ENCODE measurements at places on chromosomes 6 and 20. TPM values are rescaled to one million over a fixed set of nuclear protein-coding genes. Genes with fewer than 3 reads are reported as not detected.

GRCh38 chr6:161549977-161550655 is 276.3 kb upstream of the AGPAT4 start:
- peak; percentile 44 for DNase-seq

DNA sequence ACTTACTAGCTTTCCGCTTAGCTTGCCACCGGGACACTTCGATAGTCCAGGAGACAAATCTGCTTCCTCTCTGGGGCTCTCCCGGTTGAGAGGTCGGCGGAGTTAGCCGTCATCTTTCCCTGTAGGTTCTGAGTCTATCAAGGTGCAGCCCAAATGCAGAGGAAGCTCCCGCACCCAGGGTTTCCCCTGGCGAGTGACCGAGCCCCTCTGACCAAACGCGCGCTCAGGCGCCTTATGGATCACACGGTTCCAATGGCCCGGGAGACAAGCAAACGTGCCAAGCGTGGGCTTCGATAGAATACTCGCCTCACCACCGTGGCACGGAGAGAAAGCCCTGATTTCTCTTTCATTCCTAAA is 15.8 kb upstream of the FOXC1 start:
- DNase-seq, result no peak

Gene CD40
- total RNA-seq, result 4.2 TPM

GRCh38 chr6:118661831-118662230 is 10.4 kb upstream of the CEP85L start:
- DNase-seq, result no peak

GRCh38 chr6:6781172-6781872 is 192.8 kb downstream of the LY86 start:
- peak; percentile 21 for DNase-seq

GRCh38 chr6:63097222-63097621 is 114.0 kb upstream of the FKBP1C start:
- DNase-seq, result no peak

GRCh38 chr6:11268978-11269377 is 36.5 kb upstream of the NEDD9 start:
- DNase-seq, result no peak

- DNase-seq, result no peak
These were observed 198.9 kb downstream of the CLIC5 start for GRCh38 chr6:45816674-45817297.

- no peak for DNase-seq
These were observed 103.9 kb downstream of the ESR1 start for GRCh38 chr6:151911401-151911800.

- DNase-seq, result no peak
These were observed 260.6 kb downstream of the PRL start for GRCh38 chr6:22036275-22036674.

- no peak for DNase-seq
These were observed 643.7 kb downstream of the EPM2A start for GRCh38 chr6:145091586-145092142.

DNA sequence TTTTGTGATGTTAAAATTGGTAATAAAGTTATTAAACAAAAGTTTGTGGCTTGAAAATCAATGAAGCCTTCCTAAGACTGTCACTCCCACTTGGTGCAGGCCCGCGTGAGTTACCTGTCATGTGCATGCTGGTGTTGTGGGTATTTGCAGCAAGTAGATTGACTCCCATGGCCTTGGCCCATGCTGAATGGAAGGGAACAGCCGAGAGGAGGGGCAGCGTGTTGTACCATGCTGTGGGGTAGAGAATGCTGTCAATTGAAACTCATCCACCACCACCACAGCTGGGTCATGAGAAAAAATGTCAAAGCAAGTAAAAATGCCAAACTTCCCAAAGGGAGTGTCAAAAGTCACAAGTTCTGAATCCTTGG is 12.7 kb upstream of the VNN1 start:
- DNase-seq, result no peak

Gene ULBP3
- 9.4 TPM for total RNA-seq

Gene LY86
- total RNA-seq, result not detected

DNA sequence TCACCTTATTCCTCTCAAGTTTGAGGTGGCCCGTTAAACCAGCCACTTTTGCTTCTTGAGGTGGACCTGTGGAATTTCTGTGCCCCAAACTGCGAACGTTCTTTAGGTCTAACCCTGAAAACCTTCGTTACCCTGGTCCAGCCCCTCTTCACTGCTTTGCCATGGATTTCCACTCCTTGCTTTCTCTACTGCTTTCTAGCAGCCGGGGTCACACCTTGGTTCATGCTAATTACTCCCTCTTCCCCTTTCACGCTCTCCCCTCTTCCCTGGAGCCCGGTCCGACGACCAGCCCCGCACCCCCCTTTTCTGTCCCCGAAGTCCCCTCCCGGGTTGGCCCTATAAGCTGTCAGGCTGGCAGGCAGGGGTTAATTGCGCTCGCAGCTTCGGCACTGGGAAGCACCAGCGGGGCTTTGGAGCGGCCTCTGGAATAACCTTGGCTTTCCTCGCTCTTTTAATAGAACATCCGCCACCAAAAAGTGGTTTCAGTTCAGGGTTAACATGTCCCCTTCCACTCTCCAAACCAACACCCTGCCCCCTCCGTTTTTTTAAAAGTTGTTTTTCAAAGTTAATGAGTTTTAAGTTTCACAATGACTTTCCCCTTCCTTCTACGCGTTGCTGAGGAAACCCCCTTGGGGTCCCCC is 1.4 kb upstream of the HIVEP1 start:
- DNase-seq, result peak; percentile 43

DNA sequence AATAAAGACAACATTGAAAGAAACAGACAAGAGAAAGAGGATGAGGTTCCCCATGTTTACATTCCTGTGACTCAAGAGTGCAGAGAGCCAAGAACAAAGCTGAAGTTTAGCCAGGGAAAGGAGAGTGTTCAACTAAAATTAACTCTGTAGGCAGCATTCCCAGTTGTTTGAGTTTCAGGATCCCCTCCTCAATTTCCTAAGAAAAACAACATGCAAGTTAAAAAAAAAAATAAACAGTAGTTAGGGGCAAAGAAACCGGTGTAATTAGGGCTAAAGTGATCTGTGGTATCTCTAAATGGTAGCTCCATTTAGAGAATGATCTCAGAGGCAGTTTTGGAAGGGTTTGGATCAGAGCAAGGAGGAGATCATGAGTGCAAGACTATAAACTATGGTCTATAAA is 30.9 kb upstream of the RAB23 start:
- DNase-seq, result no peak

- DNase-seq, result no peak
These were observed 103.0 kb downstream of the NOL4L start for GRCh38 chr20:32482143-32482441.

Gene SIRPB2
- total RNA-seq, result not detected

DNA sequence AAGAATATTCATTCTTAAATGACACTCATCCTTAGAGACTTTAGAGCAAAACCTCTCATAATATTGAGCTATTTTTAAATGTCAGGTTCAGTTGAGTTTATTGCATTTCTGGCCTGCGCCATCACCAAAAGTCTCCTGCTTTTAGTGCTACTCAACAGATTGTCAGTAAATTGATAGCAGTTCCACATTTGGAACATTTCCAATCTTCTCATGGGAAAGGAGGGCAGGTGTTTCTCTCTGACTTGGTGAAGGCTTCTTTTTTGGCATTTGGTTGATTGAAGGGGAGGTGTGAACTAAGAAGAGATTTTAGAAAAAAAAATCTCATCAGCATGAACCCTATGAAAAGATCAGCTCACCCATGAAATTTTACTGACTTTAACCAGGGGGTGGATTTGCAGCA is 125.9 kb upstream of the INSM1 start:
- no peak for DNase-seq

GRCh38 chr20:46303176-46303956 is 4.9 kb downstream of the CDH22 start:
- DNase-seq, result no peak

Gene MUCL3
- not detected for total RNA-seq

Gene PRRC2A
- total RNA-seq, result 72.2 TPM

DNA sequence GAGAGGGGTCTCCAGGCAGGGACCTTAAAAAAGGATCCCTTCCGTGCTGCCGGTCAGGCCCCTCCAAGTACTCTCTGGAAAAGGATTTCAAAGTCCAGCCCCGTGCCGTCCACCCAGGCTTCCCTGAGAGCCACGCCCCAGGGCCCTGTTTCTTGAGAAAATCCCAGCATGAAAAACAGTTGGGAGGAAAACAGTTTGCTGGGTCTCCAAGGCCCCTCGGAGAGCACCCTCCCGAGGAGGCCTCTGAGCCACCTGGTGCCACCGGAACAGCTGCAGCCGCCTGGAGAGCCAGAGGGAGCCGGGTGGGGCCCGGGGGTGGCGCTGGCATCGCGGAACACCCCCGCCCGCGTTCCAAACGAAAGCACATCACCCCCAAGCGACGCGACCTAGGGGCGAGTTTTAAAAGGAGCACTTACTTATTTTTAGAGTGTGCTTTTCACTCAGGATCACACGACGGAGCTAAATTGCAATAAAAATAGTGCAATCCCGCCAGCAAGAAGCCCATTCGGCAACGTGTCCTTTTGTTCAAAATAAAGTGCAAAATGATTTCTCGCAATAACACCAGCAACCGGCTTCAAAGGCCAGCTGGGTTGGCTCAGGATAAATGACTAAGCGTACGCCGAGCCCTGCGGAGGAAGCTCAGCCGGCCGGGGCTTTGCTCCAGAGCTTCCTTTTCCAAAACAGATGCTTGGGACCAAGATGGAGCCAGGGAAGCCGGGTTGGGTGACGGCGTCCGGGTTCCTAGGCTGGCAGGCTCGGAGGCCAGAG is 64.2 kb downstream of the YTHDF1 start:
- no peak for DNase-seq

DNA sequence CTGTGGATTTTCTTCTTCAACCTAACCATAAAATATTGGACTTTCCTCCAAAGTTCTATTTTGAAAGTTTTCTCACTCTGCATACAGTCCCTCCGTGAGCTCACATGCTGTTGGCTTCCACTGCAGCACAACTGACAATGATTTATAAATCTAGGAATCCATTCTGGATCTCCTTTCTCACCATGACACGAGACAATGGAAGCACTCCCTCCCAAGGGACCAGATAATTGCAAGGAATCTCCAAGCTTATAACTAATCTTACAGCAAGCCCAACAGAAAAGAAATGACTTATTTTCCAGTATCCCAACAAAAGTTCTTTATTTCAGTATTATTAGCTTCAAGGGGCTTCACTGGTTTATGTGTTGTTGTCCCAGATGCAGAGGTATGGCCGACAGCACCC is 729.0 kb downstream of the RFPL4B start:
- no peak for DNase-seq

- no peak for DNase-seq
These were observed 151.2 kb downstream of the ELOVL4 start for GRCh38 chr6:79796197-79796596.

GRCh38 chr6:93447874-93448273 is 28.5 kb upstream of the EPHA7 start:
- no peak for DNase-seq

Measured in NCI-H460 (cell line).